ENCODE measurements at places on chromosomes 1 and 21.

GRCh38 chr1:209708297-209708696 is 3.7 kb downstream of the HSD11B1 start:
- DNase-seq, result peak; percentile 38

- no peak for DNase-seq
Measured at GRCh38 chr1:186218654-186219352, 156.2 kb downstream of the TPR start.

- DNase-seq, result no peak
Measured at GRCh38 chr1:154877370-154877974, 7.4 kb upstream of the KCNN3 start.

GRCh38 chr1:205518661-205519540 is 14.4 kb downstream of the CDK18 start:
- peak; percentile 90 for DNase-seq

DNA sequence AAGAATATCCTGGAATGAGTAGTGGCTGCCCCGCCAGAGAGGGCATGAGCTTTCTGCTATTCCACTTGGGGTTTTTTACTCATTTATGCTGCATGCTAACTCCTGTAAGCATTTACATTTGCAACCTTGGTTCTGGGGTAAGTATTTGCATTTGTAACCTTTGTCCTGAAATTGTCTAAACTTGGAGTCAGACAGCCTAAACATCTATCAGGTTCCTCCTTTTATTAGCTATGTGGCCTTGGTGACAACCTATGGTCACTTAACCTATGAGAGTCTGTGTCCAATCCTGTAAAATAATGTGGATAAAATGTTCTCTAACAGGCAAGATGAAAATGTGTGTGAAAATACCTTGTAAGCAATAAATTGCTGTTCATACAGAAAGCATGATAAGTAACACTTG is 8.9 kb upstream of the ZMYM4 start:
- no peak for DNase-seq

DNA sequence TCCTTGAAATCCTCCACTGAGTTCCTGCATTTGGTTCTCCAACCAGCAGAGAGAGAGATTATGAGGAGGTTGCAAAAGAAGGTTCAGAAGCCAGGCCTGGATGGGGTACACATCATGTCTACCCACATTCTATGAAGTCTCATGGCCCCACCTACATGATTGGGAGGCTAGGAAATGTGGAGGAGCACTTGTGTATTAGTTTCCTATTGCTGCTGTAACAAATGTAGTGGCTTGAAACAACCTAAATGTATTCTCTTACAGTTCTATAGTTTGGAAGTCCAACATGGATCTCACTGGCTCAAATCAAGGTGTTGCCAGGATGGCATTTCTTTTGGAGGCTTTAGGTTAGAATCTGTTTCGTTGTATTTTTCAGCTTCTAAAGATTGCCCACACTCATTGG is 134.2 kb upstream of the ZNF648 start:
- no peak for DNase-seq

- DNase-seq, result no peak
Measured at GRCh38 chr1:173627269-173627668, 7.9 kb upstream of the TEX50 start.

GRCh38 chr1:198199105-198199504 is 42.3 kb downstream of the NEK7 start:
- no peak for DNase-seq

GRCh38 chr1:203509135-203509534 is 15.2 kb downstream of the OPTC start:
- DNase-seq, result no peak

- DNase-seq, result no peak
Measured at GRCh38 chr1:192615055-192615454, 20.9 kb upstream of the RGS13 start.

GRCh38 chr1:6743189-6744101 is 41.8 kb upstream of the CAMTA1 start:
- peak; percentile 28 for DNase-seq

- no peak for DNase-seq
Measured at GRCh38 chr1:69673321-69673720, 105.6 kb downstream of the LRRC7 start.

- no peak for DNase-seq
Measured at GRCh38 chr1:118115567-118116295, 69.3 kb downstream of the SPAG17 start.

- DNase-seq, result no peak
Measured at GRCh38 chr21:42566524-42567213, 53.0 kb downstream of the SLC37A1 start.
